Stimulated activated CD4-positive, alpha-beta T cell treated with anti-CD3 and anti-CD28 coated beads, Interleukin-1b, Interleukin-23, amount 100 ng/mL, for 4 hours (primary cell): ENCODE measurements at places on chromosomes 1 and 21.

DNA sequence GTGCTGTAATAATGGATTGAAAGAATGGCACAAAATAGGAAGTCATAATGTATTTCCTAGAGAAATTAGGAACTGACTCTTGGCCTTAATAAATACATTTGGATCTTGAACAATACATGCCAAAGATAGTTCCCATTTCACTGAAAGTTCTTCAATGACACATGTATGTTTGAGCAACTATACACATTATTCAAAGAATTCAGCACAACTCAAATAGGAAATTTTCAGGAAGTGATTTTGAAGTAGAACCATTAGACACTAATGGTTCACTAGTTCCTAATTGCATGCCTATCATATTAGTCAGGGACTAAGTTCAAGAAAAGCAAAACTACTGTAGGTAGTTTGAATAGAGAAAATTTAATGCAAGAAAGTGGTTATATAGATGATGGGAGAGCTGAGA, 404.7 kb downstream of the LMO4 start:
- DNase-seq: no peak

GRCh38 chr1:62724430-62724829, 36.2 kb upstream of the DOCK7 start:
- no peak for DNase-seq

- peak; percentile 40 for DNase-seq
Measured at GRCh38 chr1:161098210-161099068, at the start of gene KLHDC9. Gene KLHDC9, plus strand, starts transcription at chr1:161098361. Its CDS starts 175 bp downstream, at chr1:161098536.

GRCh38 chr21:16179773-16180172, 450.0 kb downstream of the USP25 start:
- DNase-seq: no peak

- DNase-seq: no peak
Measured at GRCh38 chr1:1352786-1353388, 3.7 kb upstream of the DVL1 start.

DNA sequence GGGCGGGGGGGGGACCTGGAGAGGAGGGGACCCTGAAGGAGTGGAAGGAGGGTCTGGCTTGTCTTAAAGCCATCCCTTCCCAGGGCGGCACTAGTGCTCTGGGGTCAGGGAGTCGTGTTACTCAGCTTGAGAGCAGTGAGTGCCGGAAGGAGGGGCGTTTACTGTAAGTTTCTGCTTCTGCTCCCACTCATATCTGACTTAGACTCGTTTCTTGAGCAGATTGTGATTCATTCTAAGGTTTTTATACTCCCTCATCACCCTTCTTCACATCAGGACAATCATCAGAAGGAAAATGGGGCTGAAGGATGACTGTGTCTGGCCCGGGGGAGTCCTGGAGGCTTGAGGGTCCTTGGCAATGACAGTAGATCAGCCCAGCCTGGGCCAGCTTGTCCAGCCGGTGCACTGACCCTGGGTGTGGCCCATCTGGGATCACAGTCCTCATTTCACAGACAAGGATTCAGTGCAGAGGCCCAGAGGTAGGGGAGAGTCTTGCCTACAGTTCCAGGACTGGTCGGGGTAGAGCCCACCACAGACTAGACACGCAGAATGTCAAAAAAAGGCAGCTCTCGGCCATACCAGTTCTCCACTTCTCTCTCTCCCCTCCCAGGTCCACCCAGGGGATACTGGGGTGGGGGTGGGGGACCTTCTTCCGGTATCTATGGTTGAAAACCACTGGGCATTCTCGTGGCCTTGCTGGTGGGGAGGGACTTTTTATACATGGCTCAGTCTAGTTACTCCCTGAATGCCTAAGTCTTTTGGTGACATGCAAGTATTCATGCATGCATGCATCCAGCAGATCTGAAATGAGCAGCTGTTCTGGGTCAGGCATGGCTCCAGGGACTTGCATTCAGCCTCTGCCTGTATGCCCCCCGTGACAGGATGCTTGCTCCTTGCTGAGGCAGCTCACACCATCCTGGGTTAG, 5.1 kb downstream of the TNFRSF8 start:
- DNase-seq: no peak

DNA sequence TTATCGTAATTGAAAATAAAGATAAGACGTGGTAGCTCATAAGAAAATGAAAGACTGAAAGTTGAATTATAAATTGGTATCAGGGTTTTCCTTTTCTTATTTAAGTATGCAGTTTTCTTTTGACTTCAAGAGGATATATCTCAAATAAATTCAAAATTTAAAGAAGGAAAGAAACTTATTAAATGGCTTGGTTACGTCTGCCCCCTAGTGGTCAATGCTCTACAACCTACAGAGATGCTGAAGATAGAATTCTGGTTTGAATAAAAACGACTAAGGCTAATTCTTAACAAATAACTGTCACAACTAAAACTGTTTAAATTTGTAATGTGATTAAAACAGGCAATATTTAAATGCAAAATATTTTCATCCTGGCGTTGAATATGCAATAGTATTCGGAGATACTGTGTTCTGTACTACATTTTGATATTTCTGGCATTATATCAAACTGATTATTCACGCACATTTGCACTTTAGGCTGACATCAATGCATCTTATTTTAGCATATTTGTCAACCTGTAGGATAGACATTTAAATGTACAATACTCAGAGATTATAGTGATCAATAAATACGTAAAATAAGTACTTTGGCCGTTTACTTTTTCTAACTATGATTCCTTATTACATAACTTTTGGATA, 26.8 kb downstream of the IFI44 start:
- peak; percentile 63 for DNase-seq

- DNase-seq: no peak
Measured at GRCh38 chr1:30757352-30758120, at the start of gene LAPTM5. Gene LAPTM5, minus strand, starts transcription at chr1:30757774. Its CDS starts 29 bp downstream, at chr1:30757745.

DNA sequence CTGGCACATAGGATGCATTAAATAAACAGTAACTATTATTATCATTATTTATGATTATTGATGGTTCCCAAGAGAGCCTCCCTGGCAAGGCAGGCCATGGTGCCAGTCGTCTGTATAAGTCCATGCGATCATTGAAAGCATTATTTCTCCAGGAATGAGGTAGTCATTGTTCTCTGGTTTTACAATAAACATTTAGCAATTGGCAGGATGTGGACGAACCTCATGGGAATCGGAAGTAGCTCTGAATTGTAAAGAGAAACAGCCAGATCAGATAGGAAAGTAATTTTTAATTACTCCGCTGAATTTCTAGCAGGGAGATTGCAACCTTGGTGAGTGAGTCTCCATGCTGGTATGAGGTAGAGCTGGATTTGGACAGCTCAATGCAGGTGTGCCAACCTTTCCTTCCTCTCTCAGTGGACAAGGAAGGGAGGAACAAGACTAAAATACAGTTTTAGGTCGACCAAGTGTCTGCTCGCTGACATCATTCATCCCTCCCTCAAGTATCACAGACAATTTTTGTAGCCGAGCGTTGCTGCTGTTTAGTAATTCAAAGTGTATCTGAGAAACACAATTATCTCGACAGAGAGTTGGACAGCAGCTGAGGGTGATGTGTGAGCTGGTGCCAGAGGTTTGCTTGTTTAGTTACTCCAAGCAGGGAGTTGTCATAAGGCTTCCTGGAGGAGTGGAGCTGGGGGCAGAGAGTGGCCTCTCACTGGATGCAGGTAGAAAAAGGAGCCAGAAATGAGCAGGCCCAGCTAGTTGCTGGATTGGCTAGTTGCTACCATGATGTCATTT, 250.8 kb downstream of the KCNJ6 start:
- no peak for DNase-seq
